Hypothalamus (tissue), 51 donors: ENCODE measurements at places on chromosomes 3 and 15.

- no peak for DNase-seq
Measured at GRCh38 chr15:38623744-38624143, 59.1 kb upstream of the RASGRP1 start.

DNA sequence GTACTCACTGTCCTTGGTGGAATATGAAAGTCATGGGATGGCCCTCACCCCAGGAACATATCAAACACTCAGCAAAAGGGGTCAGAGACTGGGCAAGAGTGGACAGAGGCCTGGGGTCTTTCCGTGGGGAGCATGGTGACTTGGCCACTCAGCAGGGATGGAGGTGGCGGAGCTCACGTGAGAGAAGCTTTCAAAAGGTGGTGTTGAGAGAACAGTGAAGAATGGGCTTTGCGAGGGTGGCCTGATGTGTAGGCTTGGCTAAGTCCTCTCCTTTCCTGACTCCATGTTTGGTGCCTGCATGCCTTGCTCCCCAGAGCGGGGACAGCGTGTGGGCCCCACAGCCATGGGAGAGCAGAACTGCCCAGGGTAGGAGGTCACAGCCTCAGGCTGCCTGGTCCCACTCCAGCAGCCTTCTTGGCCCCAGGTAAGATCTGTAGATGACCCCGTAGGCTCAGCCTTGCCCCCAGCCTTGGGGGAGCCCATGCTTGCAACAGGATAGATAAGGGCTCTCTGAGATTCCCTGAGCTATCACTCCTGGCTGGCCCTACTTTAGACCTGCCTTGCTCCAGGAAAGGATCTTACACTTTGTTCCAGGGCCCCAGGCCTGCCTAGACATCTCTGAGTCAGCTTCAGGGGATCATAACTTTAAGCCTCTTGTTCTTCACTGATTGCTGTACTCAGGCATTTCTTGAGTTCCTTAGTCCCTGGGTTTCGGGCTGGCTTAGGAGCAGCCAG lies 17.0 kb downstream of the RPLP1 start:
- no peak for DNase-seq

DNA sequence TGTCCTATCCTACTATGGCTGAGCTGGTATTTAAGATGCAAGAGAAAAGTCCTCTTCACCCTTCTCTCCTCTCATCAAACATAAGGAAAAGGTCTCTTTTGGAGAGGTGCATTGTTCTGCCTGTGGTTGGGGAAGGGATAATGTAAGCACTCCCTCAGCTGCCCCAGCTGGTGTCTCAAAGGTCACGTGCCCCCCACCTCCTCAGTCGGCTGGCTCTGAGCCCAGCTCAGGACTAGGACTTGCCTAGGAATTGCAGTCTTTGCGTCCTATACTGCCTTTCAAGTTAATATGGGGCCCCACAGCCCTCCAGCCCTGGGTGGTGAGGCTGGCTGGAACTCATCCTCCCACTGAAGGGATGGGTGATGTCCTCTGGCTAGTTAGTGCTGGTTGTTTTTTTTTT lies 29.7 kb downstream of the OR4F15 start:
- no peak for DNase-seq

DNA sequence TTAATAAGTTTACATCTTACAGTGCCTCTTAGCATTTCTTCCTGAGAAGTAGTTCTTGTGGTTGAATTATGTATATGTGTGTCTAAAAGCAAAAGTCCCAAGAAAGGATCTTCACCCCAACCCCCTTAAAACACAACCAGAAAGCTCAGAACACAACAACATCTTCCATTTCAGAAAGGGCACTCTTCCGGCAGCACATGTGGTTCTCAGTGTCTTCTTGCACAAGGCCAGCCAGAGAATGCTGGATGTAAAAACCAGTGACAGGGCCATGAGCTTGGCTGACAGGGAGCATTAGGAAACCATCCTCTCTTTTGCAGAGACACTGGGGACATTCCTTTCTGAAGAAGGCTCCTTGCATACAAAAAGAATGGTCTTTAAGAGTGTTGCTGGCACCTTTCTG lies 45.0 kb downstream of the EEFSEC start:
- no peak for DNase-seq

DNA sequence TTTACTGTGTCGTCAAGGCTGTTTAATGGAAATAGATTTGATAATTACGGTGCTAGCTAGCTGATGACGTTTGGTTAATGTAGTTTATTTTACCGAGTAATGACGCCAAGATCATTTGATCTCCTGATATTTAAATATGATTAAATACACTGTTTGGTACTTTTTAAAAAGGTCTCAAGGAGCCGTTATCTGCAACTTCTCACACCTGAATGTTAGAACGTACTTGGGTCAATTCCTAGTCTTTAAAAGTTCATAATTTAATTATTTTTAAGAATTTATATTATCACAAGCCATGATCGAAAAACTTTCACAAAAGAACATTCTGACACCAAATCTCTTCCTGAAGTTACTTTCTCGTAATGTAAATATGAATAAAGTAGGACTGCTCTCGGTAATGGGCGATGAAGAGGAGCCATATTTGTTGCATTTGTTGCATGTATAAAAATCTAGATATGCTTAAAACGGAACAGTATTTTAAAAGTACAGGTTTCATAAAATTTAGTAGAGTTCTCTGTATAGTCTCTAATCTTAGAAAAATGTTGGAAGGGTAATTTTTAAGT lies 16.2 kb upstream of the CHD2 start:
- DNase-seq = no peak

DNA sequence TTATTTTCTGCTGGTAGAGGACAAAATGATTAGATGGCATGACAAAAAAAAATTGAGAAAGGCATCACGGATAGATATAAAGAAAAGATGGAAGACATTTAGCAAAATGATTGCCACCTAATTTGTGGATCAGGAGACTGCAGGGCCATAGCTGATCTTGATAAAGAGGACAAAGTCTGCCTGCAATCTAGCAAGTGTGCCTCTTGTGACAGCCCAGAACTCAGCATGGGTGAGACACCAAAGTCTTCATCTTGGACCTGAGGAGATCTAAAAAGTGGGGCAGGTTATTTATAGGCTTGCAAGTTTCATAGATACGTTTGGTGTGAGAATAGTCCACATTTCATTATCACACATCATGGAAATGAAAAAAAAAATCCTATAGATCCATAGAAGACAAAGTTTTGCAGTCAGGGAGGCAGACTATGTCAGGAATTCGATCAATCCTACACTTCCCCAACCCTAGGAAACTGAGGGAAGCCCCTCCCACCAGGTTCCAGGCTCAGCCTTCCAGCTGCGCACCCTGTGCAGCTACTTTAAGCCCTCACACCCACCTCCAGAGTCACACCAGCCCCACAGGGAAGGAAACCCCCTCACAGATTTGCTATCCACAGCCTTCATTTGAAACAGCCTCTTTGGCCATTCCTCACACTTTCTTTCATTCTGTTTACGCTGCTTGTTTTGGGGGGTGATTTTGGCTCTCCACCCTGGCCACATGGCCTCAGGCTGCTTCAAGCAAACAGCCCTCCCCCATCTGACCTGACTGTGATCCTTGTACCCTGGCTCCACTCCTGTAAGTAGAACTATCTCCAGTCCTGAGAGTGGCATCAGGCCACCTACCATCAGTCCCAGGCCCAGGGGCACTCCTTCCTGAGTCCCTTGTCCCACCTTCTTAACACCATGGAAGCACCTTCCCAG lies 28.1 kb upstream of the KLHL6 start:
- no peak for DNase-seq

DNA sequence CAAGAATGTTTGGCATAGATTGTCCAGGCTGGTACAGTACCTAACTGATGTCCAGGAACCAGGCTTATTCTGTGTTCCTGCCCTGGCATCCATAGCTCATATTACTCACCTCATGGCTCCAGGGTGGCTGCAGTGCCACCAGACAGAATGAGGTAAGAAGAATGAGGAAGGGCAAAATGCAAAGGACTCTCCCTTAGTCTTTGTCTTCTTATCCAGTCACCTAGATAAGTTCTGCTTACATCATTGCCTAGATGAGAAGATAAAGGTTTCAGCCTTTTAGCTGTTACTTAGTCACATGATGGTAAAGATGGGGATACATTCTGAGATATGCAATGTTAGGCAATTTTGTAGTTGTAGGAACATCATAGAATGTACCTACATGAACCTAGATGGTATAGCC lies 45.8 kb downstream of the CHP1 start:
- no peak for DNase-seq

DNA sequence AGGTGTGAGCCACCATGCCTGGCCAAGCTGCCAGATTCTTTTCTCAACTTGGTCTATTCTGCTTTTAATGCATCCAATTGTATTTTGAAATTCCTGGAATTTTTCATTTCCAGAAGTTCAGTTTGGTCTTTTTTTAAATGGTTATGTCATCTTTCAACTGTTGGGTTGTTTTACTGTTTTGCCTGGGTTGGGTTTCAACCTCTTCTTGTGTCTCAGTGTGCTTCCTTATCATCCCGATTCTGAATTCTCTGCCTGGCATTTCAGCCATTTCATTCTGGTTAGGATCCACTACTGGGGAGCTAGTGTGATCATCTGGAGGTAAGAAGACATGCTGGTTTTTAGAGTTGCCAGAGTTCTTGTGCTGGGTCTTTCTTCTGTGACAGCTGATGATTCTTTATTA lies 61.5 kb downstream of the LRRC49 start:
- DNase-seq = no peak

DNA sequence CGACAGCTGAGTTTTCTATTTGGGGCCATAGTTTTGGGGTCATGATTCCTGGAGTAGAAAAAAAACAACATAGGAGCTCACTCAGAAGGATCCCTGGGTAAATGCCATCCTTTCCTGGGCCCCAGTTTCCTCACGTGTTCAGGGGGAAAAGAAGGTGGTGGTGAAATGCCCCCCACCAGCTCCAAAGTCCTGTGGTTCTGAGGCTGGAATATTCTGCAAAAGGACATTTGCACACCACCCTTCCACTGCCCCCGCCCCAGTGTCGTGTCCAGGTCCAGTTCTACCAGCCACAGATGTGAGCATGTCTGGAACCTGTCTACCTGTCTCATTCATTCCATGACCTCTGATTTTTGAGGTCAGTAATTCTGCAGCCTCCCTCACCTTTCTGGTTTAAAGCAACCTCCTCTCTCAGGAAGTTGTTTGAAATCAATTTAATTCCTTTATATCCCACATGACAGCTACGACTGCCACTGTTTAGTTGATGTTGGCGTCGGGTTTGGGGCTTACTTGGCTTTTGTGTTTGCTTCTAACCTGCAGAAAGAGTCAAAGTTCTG lies 82.1 kb downstream of the SMAD3 start:
- DNase-seq = no peak

DNA sequence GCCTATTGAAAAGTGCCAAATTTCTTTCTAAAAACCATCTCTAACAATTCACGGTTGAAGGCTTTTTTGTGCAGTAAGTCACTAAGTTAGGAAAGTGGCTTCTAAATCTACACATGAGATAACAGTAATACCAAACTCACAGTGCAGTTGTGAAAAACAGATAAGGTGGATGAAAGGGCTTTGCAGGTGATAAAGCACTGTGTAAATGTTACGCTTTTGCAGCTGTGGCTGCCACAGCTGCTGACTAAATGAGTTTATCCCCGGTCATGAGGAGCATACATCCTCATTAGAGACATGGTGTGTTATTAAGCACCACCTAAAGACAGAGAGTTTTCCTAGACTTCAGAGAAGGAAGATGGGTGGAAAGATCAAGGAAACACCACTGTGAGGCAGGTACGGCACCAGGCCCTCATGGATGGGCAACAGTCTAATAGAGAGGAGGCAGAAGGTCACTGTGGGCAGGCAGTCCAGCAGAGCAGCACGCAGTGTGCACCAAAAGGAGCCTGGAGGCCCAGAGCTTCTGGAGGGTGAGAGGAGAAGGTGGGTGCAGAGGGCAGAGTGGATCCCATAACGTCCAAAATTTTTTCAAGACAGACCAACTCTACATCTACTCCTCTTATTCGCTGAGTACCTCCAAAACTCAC lies 68.5 kb downstream of the FMN1 start:
- no peak for DNase-seq

DNA sequence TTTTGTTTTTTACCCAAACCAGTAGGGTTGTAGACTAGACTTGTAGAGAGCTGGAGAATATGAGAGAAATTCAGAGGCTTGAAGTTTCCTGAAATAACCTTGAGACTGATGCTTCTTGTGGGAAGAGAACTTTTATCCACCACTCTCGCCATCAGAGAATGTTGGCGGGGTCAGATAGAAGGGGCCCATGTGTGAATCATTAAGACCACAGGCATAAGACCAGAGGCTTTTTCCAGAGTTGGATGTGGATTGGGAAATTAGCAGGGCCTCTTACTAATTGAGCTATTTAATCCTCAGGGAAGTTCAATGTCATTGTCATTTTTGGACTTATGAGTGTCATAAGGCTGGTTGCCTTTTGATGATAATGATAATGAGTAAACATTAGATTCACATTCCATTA lies 246.9 kb upstream of the THRB start:
- no peak for DNase-seq

- DNase-seq = no peak
Measured at GRCh38 chr3:58299839-58300516, 6.1 kb upstream of the RPP14 start.

DNA sequence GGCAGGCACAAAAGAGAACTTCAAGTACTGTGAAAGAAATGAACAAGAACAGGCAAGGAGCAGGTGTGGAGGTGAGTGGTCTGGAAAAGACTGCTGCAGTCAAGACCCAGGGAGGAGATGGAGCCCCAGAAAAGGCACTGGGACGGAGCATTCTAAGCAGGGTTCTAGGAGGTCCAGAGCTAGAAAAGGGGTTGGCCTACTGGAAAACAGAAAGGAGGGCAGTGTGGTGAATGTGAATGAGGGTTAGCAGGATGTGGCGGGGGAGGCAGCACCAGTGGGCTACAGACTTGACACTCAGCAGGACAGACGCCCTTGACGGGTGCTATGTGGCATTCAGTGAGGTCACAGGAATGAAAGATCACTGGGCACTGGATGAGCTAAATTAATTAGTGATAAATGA lies 75.7 kb downstream of the SENP2 start:
- DNase-seq = no peak

DNA sequence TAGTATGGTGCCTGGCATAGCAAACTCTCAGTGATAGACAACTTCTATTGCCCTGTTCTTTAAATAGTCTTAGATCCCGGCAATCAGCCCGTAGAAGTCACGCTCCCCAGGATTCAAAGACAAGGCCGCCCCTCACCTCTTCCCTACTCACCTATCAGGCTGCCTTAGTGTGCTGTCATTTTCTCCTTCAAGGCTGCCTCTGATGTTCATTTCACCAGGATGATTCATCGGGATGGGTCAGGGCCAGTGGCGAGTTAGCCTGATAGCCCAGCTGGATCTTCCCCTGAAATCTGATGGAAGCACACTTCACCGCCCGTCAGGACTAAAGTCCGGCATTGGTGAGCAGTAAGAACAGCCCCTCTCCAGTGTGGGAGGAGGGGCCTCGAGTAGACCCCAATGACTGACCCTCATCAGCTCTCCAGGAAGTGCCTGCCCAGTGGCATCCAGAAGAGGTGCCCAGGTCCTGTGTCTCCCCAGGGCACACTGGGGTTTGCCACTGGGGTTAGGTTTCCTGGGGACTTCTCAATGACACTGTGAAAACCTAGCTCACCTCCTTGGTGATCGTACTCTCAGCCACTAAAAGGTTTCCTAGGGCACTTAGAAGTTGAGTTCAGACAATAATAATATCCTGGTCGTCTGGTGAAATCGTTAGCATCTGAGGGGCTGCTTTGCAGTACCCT lies 37.5 kb downstream of the TPM1 start:
- DNase-seq = no peak

GRCh38 chr3:129686941-129687340 lies 80.5 kb upstream of the PLXND1 start:
- DNase-seq = no peak
